Stimulated activated CD4-positive, alpha-beta T cell treated with anti-CD3 and anti-CD28 coated beads, TNF-alpha, amount 100 ng/mL, for 48 hours (primary cell): ENCODE measurements at places on chromosomes 12 and 14.

DNA sequence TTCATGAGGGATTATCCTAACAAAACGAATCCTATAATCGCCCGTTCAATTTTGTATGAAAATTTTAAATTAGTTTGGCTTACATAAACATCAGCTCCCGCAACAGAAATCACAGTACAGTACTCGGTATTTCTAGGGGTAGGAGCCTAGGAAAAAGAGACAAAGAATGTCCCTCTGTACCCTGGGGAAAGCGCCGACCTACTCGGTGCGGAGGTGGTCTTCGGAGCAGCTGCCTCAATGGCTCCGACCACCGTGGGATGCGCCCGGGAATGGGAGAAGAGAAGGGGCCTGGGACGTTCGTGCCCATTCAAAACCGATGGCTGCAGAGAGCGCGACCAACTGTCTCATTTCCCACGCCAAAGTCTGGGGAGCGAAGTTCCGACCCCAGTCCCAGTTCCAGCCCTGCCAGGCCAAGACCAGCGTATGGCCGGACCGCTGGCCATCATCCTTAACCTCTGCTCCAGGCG lies 618 bp downstream of the GNPNAT1 start:
- DNase-seq = no peak

DNA sequence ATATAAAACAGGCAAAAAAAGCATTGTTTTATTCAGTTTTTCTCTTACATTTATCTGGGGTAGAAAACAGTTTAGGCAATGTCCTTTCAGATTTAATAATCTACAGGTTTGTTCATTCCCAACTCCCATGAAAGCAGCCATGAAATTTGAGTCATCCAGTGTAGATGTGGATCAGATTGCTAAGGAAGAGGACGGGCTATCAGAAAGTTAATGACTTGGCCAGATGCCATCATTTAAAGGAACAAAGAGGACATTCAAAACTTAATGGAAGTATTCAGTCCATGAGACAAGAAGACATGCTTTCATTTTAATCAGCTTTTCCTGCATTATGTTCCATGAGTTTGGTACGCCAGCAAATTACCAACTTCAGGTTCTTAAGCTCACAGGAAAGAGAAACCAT lies 31.1 kb upstream of the POC1B start:
- DNase-seq = no peak

DNA sequence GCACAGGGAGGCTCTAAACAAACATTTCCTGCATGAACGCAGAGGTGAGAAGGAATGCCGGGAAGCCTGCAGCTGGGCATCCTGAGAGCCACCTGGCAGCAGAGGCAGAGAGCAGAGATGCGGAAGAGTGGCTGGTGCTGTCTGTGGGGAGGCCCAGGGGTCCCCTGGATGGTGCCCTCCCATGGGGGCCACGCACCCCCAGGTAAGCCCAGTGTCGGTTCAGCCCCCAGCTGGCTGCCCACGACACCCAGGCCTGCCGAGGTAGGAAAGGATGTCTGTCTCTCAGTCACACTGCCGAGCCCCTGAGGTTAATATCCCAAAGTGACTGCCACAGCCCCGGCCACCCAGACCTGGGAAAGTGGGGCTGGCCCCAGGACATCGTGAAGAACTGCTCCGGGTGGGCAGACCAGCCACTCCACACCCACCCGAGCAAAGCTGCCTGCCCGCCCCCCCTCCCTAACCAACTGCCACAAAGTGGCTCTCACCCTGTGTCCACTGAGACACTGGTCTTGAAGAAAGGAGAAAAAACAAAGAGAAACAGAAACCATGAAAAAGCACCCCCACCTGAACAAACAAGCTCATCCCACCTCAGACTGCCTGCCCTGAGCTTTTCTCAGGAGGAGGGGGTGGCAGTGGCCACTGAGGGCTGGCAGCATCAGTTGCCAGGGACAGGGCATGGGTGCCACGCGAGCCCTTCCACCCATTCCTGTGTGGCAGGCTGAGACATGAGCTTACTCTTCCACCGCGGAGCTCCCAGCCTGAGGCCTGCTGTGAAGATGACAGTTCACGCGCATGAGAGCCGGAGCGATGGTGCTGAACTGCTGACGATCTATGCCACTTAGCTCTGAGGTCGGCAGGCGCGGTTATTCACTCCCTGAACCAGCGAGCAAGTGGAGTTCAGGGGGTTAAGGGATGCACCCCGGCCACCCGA lies 40.8 kb downstream of the CCDC88C start:
- no peak for DNase-seq

DNA sequence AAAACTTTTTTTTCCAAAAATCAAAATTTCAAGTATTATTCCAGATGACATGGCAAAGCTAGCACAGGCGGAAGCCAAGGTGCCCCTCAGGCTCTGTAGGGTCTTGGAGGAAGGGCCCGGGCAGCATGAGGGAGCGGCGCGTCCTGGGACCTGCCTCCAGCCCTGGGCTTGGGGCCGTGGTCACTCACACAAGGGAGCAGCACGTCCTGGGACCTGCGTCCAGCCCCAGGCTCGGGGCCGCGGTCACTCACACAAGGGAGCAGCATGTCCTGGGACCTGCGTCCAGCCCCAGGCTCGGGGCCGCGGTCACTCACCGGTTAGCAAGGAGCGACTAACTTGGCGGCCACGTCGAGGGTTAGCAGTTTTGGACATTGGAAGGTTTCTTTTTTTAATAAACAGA lies 11.9 kb upstream of the GOLGA3 start:
- no peak for DNase-seq

- peak; percentile 13 for DNase-seq
Observed at GRCh38 chr14:55580470-55581341, 699 bp downstream of the KTN1 start.
